ENCODE measurements at places on chromosomes 4 and X.
A peak's percentile ranks its signal among the peaks of the same experiment; 100 is the strongest.

DNA sequence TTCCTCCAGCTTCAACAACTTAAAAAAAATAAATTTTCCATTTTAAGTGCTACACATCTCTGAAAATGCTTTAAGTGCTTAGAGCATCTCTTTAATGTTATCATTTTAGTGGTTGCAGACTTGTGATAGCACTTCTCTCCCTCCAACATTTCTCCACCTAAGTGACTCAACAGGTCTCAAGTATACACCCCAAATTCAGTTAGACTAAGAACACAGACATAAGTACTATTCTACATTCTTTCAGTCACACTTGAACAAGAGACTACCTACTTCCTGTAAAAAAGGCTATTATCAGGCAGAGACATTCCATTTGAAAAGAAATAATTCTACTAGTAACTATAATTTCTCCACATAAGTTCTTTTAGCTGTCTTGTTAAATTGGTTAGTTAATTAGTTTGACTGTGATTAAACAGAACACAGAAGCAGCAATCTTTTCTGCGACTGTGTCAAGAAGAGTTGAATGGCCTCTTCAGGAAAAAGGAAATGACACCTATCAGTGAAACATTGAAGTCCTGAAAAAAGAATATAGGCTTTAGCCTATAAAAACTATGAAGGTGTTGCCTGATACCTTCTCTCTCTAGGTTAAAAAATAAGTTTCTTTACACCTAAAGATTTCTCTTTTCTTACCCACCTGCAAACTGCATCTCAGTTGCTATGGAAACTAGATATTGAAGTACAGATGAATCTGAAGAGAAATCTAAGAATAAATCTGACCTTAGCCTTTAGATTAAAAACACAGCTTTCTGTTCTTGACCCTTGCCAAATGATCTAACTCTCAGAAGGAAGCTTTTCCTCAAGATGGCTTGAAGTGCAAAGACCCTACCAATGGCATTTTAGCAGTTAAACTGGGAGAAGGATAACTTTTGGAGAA lies 18.0 kb downstream of the NAF1 start:
- DNase-seq, result no peak

DNA sequence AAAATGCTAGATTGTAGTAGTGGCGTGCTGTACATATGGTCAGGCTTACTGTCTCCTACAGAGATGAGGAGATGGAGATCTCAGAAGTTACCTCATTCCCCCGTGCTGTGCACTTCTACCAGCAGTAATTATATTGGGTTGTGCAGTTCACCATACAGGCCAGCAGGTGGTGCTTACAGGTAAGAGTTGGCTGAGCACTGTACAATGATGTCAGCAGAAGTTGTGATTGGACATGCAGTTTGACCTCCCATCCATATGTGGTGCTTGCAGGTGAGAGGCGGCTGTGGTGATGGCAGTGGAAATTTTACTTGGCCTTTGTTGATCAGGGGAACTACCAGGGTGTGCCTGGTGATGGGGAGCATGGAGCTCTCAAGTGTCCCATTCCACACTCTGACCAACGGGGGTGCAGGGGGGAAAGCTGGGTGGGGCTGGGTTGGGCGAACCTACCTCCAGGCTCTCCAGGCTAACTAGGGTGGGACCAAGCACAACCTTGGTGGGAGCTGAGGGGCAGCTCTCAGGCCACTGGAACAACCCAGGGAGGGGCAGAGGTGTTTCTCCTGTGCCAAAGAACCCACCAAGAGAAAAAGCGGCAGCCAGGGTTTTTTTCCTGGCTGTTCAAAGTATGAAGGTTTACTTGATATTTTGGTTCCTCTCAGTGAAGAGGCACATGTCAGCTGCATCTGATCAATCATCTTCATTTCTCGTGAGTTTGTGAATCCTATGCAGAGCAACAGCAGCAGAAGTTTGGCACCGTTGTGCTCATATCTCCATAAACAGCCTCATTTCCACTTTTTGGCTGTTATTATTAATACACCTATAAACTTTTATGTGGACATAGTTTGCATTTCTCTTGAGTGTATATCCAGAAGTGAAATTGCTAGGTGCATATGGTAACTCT lies 73.8 kb upstream of the FREM3 start:
- DNase-seq, result peak; percentile 8

GRCh38 chr4:96599752-96600151 lies 759.9 kb downstream of the PDHA2 start:
- no peak for DNase-seq

DNA sequence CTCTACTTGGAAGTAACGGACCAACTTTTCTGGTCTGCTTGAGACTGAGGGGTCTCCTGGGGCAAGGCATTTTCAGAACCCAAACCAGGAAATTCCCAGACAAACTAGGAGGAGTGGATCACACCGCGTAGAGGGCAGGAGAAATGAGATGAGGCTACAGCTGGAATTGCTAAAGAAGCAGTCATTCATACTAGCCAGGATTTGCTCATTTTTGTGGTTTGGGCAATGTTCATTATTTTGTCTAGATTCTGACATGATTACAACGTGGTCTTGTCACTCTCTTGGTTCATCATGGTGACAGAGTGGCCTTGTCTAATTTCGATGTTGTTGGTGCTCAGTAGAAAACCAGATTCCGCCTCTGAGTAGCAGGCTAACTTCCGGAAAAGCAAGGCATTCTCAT lies 63.2 kb downstream of the BANK1 start:
- DNase-seq, result no peak

DNA sequence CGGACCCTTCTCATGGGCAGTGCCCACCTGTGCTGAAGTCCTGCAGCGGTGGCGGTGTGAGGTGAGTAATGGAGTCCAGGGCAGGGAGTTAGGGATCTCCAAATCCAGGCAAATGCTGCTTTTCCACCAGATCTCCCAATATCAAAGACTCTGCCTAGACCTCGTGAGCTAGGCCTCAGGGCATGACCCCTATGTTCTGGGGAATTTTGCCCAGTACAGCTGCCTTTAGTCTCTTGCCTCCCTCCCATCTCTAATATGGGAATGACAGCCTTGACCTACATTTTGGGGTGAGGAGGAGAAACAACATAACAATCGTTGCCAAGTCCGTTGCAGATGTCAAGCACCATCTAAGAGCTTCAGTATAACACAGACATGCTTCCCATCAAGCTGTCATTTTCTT lies 7.3 kb downstream of the PAK3 start:
- DNase-seq, result no peak

DNA sequence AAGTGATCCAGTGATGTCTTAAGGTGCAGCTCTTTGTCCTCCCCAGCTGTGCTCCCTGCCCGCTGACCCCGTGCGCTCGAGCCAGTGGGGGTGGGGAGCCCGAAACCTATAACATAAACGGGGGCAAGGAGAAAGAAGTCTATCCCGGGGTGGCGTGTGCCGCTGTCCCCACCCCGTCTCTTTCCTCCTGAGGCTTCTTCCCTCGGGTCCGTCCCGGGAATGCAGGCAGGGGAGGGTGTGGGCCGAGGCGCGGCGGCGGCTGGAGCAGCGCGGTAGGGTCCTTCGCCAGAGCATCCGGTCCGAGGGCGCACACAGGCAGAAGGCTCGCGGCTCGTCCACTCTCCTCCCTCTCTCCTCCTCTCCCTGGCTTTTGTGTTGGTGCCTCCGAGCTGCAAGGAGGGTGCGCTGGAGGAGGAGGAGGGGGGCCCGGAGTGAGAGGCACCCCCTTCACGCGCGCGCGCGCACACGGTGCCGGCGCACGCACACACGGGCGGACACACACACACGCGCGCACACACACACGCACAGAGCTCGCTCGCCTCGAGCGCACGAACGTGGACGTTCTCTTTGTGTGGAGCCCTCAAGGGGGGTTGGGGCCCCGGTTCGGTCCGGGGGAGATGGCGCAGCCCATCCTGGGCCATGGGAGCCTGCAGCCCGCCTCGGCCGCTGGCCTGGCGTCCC lies at the start of gene RAB33A:
RAB33A (plus strand) TSS at position 517 of the 681 bp plus-strand sequence; CDS start at position 618, 101 bp downstream.
- no peak for DNase-seq

GRCh38 chr4:112172180-112172579 lies 26.9 kb downstream of the FAM241A start:
- peak; percentile 5 for DNase-seq
